Mucosa of descending colon (tissue), 3 donors: ENCODE measurements at places on chromosomes 3 and 15. TPM values are rescaled to one million over a fixed set of nuclear protein-coding genes. Genes with fewer than 3 reads are reported as not detected.

CCDC191 gene
- total RNA-seq = 5.0 TPM

CCR1 gene
- 10.0 TPM for total RNA-seq

CPN2 gene
- 0.14 TPM for total RNA-seq

GRCh38 chr3:175057401-175057800 lies 198.3 kb downstream of the NAALADL2 start:
- no peak for DNase-seq

DNA sequence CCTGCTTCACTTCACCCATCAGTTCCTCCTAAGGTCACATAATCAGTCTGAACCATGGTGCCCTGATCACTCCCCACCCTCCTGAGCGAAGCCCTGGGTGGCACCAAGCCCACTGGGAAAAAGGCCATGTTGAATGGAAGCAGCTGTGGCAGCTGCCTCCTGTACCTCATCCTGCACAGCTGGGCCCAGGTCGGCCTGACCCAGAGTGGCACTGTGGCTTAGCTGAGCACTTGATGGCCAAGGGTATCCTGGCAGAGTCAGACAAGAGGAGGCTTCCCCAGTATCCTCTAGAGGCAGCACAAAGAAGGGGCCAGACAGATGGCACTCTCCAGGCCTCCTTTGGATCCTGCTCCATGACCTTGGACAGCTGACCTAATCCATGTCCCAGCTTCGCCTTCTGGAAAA lies 68.4 kb downstream of the TLE3 start:
- no peak for DNase-seq

DNA sequence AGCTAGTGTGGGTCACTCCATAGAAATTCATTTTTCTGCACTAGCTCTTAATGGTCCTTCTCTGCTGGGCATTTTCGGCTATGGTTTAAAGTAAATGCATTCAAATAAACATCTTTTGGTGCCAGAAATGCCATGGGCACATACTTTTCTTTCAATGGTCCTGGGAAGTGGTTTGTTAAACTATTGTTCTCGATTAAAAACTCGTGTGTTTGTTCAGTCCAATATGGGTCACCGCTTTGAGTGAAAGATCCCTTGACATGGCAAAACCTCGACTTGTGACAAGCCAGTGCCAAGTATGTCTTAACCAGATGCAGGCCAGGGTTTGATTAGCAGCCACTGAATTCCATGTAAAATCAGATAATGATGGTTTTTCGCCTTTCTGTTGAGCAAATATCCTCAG lies 331.9 kb upstream of the WNT5A start:
- DNase-seq = no peak

DNA sequence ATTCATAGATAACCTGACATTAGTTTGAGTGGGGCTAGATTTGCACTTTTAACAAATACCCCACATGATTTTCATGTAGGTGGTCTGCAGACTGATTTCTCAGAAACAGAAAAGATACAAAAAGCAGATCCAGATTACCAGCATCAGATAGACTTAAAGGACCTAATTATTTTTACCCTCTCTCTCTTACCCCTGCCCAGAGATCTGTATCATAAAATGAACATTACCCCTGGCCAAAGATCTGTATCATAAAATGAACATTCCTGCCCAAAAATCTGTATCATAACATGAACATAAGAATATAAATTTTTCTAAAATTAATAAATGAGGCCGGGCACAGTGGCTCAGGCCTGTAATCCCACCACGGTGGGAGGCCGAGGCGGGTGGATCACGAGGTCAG lies 14.6 kb upstream of the TRPC1 start:
- no peak for DNase-seq

DNA sequence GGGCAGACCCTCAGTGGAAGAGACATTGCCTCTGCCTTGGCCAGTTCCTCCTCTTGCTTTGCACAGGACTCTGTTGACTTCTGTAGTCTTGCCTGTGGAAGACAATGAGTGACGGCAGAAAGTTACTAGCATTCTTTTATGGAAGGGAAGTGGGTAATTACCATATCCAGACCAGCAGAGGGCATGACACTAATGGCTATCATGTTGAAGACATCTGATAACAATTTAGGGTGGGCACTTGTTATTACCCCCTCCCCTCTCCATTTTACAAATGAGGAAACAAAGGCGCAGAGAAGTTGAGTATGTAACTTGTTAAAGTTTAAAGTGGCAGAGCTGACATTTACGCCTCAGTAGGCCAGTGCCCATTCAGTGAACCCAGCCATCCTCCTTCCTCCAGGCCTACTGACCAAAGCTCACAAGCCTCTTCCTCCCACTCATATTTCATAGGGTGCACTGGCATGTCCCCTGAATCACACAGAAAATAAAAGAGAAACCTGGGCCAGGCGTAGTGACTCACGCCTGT lies 48.2 kb upstream of the FMN1 start:
- no peak for DNase-seq

DNA sequence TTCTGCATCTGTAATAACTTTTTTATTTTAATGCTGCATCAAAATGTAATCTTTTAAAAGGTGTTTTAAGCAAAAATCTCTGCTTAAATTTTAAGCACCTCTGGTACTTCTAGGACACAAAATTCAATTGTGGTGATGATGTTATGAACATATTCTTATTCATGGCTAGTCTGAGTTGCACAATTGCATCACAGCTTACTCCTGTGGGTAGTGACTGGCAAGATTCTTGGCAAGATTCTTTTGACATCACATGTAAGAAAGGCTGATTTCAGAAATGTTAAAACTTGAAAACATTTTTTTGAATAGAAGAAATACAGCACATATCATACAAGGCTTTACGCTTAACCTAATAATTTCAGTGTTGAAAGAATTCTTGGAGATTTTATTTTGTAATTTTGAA lies 35.7 kb downstream of the IQCH start:
- no peak for DNase-seq
